ENCODE measurements at places on chromosomes 7 and 10.

- DNase-seq, result no peak
These were observed 20.8 kb downstream of the LOXL4 start for GRCh38 chr10:98246911-98247805.

DNA sequence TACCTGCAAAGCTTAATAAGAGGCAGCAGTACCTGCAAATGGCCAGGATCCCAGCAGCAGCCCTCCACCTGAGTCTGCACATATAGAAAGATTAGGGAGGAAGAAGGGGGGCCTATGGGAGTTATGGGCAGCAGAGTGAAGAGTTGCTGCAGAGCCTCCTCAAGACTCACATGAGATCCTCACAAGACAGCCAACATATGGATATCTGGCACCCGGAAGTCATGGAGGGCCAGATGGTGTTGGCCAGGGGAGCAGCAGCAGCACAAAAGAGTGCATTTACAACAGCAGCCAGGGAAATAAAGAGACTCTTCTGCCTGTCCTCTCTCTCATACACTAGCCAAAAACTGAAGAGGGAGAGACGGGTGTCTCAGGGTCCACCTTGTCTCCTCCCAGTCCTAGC, 4.0 kb upstream of the TAS2R40 start:
- no peak for DNase-seq

DNA sequence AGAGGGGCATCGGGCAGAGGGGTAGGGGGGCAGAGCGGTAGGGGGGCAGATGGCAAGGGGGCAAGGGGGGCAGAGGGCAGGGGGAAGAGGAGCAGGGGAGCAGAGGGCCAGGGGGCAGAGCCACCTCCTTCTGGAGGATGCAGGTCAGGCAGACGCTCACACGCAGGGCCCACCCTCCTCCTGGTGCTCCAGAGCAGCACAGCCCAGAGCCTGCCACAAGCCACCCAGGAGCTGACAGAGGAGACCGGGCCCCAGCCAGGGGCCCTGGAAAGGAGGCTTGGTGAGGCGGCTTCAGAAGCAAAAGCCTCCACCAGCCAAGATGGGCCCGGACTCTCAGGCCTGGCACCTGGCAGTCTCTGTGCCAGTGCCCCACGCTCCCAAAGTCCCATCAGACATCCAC, 13.1 kb downstream of the MAD1L1 start:
- DNase-seq, result no peak

DNA sequence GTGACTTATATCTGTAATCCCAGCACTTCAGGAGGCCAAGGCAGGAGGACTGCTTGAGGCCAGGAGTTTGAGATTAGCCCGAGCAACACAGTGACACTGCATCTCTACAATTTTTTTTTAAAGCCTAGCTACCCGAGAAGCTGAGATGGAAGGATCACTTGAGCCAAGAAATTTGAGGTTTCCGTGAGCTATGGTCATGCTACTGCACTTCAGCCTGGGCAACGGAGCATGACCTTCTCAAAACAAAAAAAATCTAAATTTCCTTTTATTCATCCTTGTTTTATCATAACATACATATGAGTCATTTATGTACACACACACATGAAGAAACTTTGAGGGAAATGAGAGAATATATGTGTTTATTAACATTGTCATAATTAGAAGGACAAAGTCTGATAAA, 277.5 kb upstream of the MAGI2 start:
- DNase-seq, result no peak

- DNase-seq, result no peak
These were observed 140.4 kb downstream of the OAT start for GRCh38 chr10:124278356-124278755.

DNA sequence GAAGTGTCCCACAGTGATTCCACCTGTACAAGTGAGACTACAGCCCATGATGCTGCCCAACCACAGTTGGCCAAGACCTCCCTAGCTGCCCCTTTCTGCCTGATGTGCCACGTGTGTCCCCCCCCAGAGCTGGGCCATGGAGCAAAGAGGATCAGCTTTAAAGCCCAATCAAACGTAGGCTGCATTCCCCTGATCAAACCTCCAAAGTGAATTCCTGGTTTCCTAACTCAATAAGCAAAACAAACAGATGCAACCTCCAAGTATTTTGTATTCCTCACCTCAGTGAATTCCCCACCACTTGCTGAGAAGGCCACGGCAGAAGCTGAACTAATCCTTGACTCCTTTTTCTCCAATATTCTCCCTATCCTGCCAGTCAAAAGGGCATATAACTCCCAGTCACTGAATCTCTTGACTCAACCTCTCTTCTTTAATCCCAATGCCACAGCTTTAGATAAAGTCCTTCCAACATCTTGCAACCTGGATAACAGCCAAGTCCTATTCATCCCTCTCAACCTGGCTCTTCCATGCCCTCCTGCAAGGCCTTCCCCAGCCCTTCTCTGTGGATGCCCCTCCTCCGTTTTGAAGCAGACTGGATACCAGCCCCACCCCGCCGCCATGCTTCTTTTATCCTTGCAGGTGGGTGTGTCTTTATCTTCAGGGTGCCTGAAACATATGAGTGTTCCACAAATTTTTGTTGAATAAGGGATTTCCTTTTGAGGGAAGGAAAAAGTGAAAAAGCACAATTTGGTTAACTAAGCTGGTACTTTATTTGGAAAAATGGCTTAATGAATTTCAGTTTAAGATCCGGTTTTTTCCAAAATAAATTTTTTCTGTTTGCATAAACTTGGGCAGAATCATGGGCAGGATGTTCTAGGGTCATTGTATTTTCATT, 285.2 kb upstream of the MKLN1 start:
- no peak for DNase-seq

DNA sequence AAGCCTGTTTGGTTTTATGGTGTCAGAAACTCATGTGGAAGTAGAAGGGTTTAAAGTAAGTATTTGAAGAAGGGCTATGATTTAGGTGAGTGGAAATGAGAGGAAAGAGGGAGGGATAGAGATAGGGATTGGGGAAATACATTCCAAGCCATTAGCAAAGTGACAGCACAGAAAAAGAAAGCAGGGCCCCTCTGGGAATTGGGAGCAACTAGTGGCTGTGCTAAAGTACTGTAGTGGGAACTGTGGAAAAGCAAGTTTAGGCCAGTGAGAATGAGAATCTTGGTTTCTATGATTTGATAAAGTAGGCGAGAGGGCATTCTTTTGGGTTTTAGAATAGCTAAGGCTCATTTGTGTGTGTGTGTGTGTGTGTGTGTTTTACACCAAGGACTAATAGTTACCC, 5.0 kb downstream of the PRKG1 start:
- DNase-seq, result no peak

DNA sequence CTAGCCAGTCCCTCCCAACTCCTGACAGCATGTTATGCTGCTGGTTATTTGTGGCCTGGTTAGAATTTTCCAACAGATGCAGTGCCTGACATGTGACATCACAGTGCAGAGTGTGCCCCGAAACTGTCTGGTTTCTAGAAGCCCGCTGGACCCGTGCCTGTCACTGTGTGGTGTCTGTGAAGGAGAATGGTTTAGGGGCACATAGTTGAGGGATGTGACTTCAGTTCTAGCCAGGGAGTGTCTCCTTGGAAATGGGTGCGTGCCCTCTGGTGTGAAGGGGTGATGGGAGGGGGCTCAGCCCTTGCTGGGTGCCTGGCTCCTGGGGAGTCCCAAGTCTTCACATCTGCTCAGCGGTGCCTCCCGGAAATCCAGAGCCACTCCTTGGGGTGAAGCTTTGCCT, 303.6 kb downstream of the GLRX3 start:
- DNase-seq, result no peak

DNA sequence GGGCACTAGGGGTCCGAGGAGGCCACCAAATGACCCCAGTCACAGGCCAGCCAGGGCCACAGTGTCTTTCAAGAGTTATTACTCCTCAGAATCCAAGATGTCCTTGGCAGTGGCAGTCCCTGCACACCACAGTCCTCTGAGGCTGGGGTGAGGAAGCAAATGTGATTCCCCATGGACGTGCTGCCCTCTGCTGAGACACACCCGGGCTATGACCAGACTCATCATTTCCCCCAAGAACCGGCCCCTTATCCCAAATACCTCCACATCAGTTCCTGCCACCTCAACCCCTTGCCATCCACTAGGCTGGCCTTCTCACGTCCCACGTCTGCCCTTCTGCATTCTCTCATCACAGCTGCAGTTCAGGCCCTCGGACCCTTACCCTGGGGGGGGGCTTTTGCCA, 5.0 kb downstream of the PRKAG2 start:
- DNase-seq, result no peak

DNA sequence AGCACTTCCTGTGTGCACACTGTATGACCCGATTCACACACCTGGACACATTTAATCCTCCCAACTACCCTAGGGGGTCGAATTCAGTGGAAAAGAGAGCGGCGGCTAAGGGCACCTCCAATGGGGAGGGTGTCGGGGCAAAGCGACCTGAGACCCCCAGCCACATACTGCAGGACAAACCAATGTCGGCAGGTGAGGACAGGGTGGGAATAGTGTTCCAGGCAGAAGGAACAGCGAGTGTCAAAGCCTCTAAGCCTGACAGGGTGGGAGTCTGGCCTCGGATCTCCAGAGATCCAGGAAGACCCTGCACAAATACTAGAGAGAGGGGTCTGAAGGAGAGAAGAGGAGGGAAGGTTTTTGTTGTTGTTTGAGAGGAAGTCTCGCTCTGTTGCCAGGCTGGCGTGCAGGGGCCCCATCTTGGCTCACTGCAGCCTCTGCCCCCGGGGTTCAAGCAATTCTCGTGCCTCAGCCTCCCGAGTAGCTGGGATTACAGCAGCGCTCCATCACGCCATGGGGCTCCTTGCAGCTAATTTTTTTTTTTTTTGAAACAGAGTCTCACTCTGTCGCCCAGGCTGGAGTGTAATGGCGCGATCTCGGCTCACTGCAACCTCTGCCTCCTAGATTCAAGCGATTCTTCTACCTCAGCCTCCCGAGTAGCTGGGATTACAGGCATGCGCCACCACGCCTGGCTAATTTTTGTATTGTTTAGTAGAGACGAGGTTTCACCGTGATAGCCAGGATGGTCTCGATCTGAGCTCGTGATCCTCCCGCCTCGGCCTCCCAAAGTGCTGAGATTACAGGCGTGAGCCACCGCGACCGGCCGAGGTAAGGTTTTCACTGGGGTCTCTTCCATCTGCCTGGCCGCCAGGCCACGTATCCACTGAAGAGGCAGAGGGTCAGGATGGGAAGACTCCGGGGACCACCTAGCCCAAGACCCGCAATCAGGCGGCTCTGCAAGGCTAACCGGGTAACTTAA, 1.2 kb upstream of the ARPC1B start:
- DNase-seq, result no peak

DNA sequence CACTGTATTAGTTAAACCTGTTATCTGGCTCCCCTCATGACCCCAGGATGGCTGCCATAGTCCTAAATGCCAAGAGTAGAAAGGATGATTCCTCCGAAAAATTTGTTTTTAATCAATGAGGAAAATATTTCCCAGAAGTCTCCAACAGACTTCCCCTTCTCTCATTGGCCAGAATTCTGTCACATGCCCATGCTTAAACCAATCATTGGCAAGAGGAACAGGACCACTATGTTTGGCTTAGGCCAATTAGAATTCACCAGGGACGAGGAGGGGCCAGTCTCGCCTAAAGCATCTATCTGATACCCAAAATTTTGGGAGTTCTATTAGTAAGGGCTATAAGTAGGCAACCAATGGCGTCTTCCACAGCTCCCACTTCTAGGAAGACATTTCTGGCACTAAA, 71.2 kb upstream of the IL6 start:
- no peak for DNase-seq

GRCh38 chr10:58721601-58722281, 209.1 kb downstream of the BICC1 start:
- no peak for DNase-seq

DNA sequence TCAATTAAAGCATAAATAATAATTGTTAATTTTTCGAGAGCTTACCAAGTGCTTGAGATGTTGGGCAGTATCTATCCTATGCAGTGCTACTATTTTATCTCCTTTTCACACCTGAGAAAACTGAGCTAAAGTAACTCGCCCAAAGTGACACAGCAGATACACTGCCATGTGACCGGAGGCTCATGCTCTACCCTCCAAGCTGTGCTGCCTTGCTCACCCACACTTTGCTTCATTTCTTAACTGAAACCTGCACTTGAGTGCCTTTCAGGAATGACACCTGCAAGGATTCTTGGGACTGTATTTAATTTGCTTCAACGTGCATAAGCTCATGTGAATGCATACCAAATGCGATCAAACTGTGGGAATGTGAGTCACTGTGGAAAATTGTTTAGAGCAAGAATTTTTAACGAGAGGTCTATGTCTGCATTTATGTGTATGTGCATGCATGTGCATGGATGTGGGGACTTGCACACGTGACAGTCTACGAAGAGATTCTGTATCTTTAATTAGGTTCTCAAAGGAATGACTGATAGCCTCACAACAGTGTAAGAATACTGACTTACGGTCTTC, 119.2 kb downstream of the ADCYAP1R1 start:
- no peak for DNase-seq

DNA sequence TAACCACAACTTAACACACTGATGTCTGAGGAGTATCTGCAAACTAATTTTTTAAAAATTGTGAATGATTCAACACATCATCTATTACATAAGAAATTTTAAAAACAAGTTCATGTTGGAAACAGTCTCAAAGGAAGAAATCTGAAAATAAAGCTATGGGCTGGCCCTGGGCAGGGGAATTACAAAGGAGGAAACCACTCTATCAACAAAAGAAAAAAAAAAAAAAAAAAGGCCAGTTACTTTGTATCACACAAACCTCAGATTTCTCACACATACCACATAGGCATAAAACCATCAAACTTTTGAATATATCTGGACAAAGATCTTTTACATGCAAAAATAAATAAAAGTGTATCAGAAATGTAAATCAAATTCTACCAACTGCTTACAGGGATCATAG, 20.8 kb downstream of the TIAL1 start:
- DNase-seq, result no peak

- DNase-seq, result no peak
These were observed 42.8 kb upstream of the ZNF32 start for GRCh38 chr10:43691485-43691884.

- no peak for DNase-seq
These were observed 535.4 kb downstream of the ANKRD7 start for GRCh38 chr7:118759921-118760320.

GRCh38 chr7:136033413-136034031, 56.4 kb upstream of the MTPN start:
- no peak for DNase-seq

GRCh38 chr7:70857793-70858545, 274.0 kb upstream of the GALNT17 start:
- DNase-seq, result no peak

- no peak for DNase-seq
These were observed 155.1 kb downstream of the LSM5 start for GRCh38 chr7:32335107-32335506.

Data from stimulated activated CD8-positive, alpha-beta memory T cell treated with anti-CD3 and anti-CD28 coated beads, Interleukin-4, amount 100 ng/mL, for 48 hours (primary cell).